ENCODE measurements at places on chromosomes 2 and 18. TPM values are rescaled to one million over a fixed set of nuclear protein-coding genes. Genes with fewer than 3 reads are reported as not detected.

SRBD1 gene
- 14.4 TPM for total RNA-seq

FABP1 gene
- not detected for total RNA-seq

SLC30A3 gene
- 0.24 TPM for total RNA-seq

RNF149 gene
- total RNA-seq: 69.0 TPM

RTP5 gene
- not detected for total RNA-seq

ZNF532 gene
- 124 TPM for total RNA-seq

VWA3B gene
- not detected for total RNA-seq

PRKCE gene
- 17.7 TPM for total RNA-seq

NBAS gene
- total RNA-seq: 30.4 TPM

UGT1A10 gene
- 120 TPM for total RNA-seq

ABHD1 gene
- 0.56 TPM for total RNA-seq
